ENCODE measurements at places on chromosomes 5 and 9. TPM values are rescaled to one million over a fixed set of nuclear protein-coding genes. Genes with fewer than 3 reads are reported as not detected.

GRCh38 chr5:120568711-120569110 is 104.6 kb downstream of the PRR16 start:
- DNase-seq = no peak

- no peak for DNase-seq
These were observed 5.9 kb downstream of the SURF4 start for GRCh38 chr9:133369933-133370332.

GRCh38 chr5:33227247-33227646 is 213.5 kb upstream of the TARS1 start:
- no peak for DNase-seq

- DNase-seq = no peak
These were observed 30.4 kb upstream of the MTMR12 start for GRCh38 chr5:32343058-32343672.

GRCh38 chr5:73121119-73121463 is 716 bp downstream of the TMEM171 start:
- DNase-seq = no peak

DNA sequence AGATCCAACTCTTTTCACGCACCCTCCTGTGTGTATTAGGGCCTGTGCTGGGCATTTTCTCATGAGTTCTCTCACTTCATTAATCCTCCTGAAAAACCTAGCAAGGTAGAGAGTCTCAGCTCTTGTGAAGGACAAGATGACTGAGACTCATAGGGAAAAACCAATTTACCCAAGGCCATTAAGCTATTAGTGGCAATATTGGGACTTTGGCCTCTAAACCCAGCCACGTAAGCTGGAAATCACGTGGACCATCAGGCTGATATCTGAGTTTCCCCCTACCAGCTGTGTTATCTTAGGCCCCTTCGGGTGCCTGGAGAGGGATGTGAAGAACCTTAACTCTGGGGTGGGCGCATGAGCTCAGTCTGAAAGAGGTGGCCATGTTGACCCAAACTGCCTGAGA is 80.7 kb downstream of the ANKH start:
- no peak for DNase-seq

- peak; percentile 33 for DNase-seq
These were observed 502 bp upstream of the CERCAM start for GRCh38 chr9:128420060-128420650.

GRCh38 chr9:112886351-112886750 is 4.3 kb downstream of the SLC46A2 start:
- DNase-seq = no peak

- DNase-seq = no peak
These were observed 65.2 kb upstream of the PAPPA start for GRCh38 chr9:116088396-116088795.

BDP1 gene
- total RNA-seq = 22.7 TPM

ARL10 gene
- 1.8 TPM for total RNA-seq

ADAMTS19 gene
- 0.76 TPM for total RNA-seq

GALNT12 gene
- total RNA-seq = 6.7 TPM
